ENCODE measurements at places on chromosomes 1 and 21.

- DNase-seq: no peak
These were observed 10.0 kb upstream of the CLDN19 start for GRCh38 chr1:42750041-42750440.

DNA sequence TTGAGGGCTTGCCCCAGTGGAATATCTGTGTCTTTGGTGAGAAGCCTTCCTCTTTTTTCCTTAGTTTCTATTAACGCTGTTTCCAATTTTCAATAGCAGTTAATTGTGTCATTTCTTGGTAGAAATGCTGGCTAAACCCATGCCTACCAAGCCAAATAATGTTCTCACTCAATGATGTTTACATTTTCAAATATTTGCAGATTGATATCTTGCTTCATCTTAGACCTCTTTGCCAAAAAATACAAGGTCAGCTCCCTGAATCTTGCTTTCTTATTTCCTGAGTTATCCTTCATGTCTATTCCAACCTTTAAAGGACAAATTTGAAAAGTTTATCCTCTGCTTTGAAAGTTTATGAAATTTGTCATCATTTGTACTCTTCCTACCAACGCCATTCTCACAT is 5.1 kb downstream of the KCNJ15 start:
- no peak for DNase-seq

DNA sequence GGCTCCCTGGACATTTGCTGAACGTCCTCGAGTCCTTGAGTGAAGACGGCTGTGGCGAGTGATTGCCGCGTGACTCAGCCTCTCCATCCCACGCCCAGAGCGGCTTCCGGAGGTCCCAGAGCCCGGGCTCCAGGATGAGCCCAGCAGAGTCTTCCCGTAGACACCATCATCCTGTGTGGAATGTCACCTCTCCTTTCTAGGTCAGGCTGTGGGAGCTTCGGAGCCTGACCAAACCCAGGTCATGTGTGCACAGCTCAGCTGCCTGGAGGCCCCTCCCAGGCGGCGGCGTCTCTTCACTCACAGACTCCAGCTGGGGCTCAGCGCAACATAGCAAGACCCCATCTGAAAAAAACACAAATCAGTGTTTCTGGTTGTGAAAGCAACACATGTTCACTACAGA is 38.2 kb downstream of the PRKCZ start:
- DNase-seq: peak; percentile 67

DNA sequence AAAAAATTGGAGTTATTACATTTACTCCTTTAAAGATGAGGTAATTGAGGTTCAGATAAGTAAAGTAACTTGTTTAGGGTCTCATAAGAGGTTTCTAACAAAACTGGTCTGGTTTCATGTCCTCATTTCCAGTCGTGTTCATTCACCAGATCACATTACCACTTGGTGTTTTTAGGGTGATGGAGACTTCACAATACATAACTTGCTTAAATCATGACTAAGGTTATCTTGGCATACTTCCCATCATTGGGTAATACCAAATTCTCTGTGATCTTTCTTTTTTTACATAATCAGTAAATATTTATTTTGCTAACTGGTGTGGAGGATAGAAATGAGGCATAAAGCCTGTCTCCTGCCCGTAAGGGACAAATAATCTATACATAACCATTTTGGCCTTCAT is 31.6 kb upstream of the RPTN start:
- no peak for DNase-seq

DNA sequence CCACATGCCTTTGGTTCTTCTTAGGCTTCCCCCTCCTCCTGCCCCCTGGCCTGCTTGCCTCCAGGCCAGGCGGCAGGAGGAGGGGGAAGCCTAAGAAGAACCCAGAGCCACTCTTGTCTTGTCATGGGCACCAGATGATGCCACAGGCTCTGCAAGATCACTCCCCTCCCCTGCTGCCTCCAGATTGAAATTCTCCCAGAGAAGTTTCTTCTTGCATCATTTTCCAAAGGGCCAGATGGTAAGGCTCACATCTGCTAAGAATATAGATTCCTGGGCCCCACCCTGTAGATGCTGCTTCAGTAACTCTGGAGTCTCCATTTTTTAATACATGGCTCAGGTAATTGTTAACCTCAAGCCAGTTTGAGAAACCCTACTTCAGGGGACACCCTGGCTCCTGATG is 60.8 kb downstream of the FAM163A start:
- no peak for DNase-seq

DNA sequence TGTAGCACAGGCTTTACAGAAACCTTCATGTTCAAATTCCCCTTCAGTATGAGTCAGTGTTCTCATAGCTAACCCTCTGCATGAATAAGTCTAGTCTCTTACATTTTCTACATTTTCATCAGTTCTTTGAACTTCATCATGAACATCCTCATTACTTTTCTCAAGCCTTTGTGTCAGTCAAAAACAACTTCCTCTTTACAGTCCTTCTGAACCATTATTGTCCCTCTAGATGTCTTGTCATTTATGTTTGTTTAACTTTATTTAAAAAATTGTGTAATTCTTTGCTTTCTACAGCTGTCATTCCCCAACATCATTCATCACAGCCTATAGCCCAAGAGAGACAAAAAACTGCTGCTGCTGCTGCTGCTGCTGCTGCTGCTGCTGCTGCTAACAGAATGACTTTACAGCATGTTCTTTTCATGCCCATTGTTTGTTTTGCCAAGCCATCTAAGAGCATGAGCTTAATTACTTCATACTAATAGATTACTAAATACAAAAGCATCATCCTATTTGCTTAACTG is 133.1 kb downstream of the LRRC40 start:
- no peak for DNase-seq

GRCh38 chr1:187396226-187396625 is 567.5 kb downstream of the PLA2G4A start:
- no peak for DNase-seq

DNA sequence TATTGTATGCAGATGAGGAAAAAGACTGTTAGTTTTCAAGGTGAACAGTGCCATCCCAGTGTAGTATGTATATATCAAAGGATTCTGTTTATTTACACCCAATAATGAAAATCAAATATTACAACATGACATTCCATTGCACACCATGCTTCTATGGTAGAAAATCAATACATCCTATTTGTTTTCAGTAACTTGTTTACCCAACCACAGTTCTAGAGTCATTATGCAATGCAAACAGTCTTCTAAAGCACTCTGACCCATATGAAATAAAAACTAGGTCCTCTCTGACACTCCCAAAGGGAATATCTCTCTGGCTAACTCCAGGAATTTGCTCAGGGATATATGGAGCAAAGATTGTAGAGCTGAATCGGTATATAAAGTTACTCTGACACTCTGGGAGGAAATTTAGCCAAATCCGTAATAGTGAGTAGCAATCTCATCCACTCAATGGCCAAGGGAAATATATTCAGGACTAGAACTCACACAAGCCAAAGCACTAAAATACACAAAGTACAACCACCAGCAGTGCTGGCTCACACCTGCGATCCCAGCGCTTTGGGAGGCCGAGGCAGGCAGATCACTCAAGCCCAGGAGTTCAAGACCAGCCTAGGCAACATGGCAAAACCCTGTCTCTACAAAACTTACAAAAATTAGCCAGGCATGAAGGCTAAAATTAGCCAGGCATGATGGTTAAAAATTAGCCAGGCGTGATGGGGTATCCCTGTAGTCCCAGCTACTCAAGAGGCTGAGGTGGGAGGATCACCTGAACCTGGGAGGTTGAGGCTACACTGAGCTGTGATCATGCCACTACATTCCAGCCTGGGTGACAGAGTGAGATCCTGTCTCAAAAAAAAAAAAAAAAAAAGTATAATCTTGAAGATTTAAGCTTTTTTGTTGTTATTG is 75.2 kb downstream of the RERE start:
- DNase-seq: no peak

DNA sequence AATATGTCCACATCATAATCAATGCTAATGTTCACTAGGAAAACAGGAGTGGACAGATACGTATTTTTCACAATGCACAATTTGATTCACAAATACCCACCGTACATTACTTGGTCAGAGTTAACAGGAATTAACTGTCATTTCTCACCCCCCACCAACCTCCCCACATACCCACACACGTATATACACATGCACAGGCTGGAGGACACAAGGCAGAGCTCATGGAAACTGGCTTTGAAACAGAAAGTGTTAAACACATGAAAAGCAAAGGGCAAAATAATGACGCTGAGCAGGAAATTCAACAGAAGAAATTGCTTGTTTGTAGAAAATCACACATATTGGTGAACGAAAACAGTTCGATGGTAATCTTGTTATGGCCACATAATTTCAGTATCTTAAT is 188.4 kb upstream of the DMRTA2 start:
- no peak for DNase-seq

DNA sequence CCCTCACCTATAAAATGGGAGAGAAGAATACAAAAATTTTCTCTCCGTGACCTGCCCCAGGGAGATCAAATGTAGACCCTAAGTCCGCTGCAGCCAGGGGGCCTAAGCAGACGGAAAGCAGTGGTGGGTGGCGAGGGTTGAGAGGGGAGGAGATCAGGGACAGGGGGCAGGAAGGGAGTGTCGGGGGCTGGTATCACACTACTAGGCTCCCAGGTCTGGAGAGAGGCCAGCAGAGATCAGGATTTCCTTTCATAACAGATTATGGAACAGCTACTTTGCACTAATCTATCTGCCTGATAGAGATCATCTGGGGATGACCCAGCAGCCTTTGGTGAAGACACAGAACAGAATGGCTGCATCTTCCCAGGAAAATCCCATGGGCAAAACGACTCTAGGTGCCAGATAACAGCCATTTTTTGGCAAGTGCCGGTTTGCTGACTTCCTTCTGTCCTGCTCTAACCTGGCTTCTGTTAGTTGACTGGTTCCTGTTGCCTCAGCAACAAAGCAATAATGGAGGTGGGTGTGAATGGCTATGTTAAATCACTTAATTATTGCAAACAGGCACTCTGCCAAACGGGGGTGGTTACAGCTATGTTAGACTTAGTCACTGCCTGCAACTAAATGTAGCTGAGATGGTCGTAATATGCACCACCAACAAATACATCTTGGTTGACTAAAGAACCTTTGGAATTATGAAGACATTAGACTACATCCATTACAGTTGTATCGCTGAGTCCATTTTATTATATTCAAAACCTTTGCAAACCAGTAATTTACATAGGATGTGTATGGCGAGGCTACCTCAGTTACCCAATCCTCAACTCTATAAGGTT is 30.0 kb upstream of the EPS8L3 start:
- peak; percentile 70 for DNase-seq

GRCh38 chr1:111630567-111630966 is 11.0 kb downstream of the RAP1A start:
- DNase-seq: no peak

DNA sequence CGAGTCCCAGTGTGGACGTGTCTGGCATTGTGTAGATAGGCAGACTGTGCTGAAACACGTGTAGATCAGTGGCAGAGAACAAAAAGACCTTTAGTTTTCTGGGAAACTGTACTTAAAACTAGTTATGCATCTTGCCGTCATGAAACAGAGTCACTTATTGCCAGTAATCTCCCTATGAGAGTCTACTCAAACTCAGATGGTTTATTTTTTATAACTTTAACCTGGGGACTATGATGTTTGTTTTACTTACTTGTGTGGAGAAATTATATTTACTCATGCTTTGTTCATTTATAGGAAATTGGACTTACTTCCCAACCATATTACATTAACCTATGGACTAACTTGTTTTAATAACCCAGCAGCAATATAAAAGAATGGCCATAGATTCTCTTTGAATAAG is 54.1 kb upstream of the ABCG1 start:
- no peak for DNase-seq

GRCh38 chr1:15022048-15022447 is 131.5 kb upstream of the TMEM51 start:
- DNase-seq: no peak

DNA sequence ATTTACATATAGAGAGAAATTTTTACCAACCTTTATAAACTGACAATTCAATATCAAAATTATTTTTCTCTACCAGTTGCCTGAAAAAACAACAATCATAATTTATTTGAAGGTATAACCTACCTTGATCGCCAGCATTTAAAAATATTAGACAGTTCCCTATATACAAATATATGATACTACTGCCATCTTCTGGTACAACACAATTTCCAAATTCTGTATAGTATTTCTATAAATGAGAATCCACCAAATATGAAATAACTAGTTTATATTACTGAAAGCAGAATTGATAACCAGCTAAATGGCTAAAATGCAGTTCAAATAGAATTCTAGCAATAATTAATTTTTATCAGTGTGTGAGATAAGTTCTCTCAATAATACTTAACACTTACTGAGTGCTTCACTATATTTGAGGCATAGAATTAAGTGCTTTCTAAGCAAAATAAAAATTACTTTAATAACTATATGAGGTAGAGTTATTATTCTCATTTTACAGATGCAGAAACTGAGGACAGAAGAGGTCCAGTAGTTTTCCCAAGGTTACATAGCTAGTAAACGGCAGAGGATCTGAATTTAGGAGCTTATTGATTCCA is 75.6 kb downstream of the PIGK start:
- peak; percentile 36 for DNase-seq
